GM12891 (cell line): ENCODE measurements at places on chromosomes 6 and 20.

DNA sequence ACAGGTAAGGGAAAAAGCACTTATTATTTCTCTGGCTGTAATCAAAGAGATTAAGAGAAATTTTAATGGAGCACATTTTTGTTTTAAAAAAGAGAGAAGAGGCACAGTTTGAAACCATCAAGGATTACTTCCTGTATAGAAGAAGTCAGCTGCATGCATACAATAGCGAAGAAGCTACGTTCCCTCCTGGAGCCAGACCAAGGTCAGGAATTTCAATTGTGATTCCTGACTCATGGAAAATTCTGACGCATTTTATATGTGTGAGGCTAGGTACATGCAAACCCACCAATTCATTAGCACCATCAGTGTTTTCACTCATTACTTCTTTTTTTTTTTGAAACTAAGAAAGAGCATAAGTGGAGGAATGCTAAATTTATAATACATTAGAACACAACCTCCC, 232.7 kb upstream of the SGK1 start:
- DNase-seq, result no peak

GRCh38 chr20:59165396-59165795, 1.8 kb downstream of the ZNF831 start:
- DNase-seq, result no peak

DNA sequence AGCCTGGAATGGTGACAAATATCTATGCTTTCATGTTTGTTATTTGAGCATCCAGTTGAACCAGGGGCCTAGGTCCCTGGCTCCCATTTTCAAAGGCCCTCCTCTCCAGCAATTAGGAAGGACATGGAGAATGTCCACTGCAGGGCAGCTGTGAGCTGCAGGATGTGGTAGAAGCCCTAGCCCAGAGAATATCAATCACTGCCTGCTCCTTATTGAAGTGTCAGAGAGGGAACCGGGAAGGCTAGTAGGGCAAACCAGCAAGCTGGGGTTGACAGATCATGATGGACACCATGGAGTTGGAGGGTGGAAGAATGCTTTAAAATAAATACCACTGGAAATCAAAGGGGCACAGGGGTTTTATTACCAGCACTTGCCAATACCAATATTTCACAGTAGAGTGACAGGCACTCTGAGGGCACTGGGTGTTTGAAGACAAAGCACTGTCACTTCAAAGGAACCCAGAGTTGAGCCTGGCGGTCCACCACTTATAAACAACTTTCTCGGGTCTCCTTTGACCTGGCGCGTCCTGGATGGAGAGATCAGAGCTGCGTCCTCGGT, 47.7 kb downstream of the ZNF831 start:
- DNase-seq, result no peak

DNA sequence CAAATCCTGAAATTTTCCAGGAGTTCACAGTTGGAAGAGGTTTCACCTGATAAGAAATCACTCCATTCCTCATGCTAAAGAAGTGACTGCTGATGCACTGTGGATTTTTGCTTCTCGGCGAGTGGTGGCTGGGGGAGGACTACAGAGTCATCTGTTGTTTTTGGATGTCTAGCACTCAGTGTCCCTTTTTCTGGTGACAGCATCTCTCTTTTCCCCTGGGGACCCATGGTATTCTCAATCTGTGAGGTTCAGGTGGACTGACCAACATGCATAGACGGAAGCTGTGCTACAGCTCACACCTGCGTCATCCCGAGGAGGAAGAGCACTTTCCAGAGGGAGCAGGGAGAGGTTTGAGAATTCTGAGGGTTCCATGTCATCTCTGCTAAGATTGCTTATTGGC, 42.7 kb upstream of the ZNF831 start:
- no peak for DNase-seq

- no peak for DNase-seq
Observed at GRCh38 chr6:32439602-32440214, at the start of gene HLA-DRA. Gene HLA-DRA, plus strand, starts transcription at chr6:32439887. Its CDS starts 64 bp downstream, at chr6:32439951.

DNA sequence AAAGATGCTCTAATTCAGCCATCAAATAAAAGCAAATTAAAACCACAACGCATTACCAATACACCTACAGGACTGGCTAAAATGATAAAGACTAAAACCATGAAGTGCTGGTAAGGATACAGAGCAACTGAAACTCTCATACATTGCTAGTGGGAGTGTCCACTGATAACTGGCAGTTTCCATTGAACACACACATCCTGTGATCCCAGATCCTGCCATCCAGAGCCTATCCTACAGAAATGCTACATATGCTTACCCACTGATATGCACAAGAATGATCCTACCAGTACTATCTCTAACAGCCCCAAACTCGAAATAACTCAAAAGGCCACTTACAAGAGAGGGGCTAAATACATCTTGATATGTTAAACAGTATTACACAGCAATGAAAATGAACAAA, 81.0 kb downstream of the FYN start:
- DNase-seq, result no peak

DNA sequence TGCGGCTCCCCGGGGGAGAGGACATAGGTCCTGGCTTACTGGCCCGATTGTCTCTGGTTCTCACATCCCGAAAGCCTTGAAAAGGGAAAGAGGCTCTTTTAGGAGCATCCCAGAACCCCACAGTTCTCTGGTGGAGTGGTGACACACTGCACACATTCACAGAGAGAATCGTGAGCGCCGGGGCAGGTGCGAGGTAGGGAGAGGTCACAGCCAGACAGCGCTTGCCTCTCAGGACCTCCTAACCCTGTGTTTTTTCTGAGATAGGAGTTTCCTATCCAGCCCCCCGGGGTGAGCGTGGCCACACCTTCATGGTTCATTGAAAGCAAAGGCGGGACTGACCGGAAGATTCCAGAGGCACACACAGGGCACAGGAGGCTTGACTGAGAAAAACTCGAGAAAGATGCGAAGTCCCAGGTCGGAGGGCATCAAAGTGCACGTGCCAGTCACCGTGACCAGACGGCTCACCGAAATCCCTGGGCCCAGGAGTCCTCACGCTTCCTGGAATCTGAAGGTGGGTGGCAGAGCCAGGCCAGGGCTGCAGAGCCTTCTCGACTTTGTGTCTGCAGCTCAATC, 46.5 kb upstream of the FRMD1 start:
- DNase-seq, result no peak

DNA sequence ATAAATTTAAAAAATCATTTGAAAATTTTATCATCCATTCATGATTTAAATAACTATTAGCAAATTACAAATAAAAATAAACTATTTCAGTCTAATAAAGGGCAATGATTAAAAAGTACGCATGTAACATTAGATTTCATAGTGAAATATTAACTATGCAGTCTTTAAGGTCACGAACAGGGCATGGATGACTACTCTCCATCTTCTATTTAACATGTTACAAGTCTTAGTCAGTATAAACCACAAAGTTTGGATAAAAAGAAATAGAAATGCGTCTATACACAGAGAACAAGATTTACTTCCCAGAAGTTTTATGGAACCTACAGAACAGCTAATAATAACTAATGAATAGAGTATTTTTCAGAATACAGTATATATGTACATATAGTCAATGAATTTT, 1016.0 kb downstream of the EYS start:
- DNase-seq, result no peak

GRCh38 chr6:88856566-88856965, 106.9 kb downstream of the RNGTT start:
- no peak for DNase-seq

- no peak for DNase-seq
Observed at GRCh38 chr20:3935295-3935955, 46.2 kb downstream of the PANK2 start.

- no peak for DNase-seq
Observed at GRCh38 chr20:44422083-44422482, 53.6 kb upstream of the TTPAL start.

- DNase-seq, result peak; percentile 80
Observed at GRCh38 chr20:63626424-63627128, at the start of gene GMEB2. Gene GMEB2, minus strand, starts transcription at chr20:63627101. Its CDS starts 7,704 bp downstream, at chr20:63619397.

GRCh38 chr6:168132531-168133167, 53.6 kb upstream of the FRMD1 start:
- DNase-seq, result no peak

DNA sequence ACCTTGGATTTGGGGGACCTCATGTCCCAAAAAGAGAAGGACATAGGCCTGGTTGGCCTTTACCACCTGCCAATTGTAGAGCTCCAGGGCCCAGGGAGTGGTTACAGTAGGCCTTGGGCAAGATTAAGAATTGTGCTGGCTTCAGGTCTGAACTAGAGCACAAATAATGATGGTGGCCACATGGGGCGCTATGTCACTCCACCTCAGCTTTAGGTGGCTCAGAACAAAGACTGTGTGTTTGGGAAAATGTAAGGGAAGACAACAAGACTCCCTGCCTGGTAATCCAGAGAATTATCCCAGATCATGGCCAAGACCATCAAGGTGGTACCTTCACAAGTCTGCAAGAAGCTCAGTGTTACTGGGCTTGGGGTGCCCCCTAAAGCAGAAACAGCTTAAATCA, 224.9 kb upstream of the OPRM1 start:
- no peak for DNase-seq

DNA sequence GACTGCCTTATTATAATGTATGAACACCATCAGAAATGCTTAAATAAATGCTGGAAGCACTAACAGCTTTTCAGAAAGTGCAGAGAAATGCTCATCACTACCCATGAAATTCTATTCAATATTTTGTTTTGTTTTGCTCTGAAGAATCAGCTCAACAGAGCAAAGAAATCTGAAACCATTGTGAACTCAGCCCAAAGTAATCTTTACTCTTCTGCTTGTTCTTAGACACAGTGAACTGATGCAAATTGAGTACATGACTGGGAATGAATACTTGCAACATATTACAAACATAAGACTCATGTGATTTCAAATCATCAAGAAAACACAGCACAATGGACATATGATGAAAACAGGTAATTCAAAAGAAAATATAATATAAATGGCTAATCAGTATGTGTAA, 404.6 kb upstream of the OPRM1 start:
- no peak for DNase-seq

DNA sequence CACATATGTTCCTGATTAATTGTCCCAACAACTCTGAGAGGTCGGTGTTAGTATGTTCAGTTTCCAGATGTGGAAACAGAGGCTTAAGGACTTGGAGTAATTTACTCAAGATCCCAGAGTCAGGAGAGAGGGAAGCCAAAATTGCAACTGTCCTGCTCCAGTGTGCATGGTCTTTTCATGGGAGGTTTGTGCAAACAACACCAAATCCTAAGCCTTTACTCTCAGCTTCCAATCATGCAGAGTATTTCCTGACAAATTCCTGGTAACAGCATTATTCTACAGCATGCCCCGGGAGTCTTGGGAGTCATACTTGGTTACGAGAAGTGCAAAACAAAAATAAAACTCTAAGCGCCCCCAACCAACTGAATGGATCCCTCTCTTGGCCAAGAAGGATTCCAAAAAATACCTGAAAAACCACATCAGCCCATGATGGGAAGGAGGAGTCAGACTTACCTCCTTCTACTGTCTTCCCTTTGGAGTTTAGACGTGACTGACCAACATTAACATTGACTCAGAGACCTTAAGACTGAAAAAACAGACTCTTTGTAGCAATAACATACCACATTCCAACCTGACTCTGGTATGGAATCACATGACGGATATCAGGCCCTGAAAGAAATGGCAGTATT, 30.8 kb upstream of the PPP1R3G start:
- DNase-seq, result no peak

DNA sequence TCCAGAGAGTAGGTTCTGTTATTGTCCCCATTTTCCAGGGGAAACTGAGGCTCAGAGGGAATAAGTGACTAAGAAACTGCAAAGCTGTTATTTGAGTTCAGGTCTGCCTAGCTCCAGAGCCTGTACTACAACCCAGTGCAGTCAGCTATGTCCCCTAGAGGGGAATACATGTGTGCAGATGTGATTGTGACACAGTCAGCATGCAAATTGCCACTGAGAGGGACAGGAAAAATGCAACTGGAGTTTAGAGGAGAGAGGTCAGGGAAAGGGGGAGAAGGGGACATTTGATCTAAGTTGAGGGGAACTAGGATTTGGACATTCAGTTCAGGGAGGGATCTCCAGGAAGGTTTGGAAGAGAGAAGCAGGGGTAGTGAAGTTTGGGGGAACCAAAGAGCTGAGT, 38.6 kb upstream of the EPB41L1 start:
- no peak for DNase-seq

GRCh38 chr6:117338567-117338966, 73.2 kb downstream of the VGLL2 start:
- DNase-seq, result no peak

- no peak for DNase-seq
Observed at GRCh38 chr6:156910011-156910334, 132.8 kb downstream of the ARID1B start.

- no peak for DNase-seq
Observed at GRCh38 chr6:21045135-21045700, 511.0 kb downstream of the CDKAL1 start.

DNA sequence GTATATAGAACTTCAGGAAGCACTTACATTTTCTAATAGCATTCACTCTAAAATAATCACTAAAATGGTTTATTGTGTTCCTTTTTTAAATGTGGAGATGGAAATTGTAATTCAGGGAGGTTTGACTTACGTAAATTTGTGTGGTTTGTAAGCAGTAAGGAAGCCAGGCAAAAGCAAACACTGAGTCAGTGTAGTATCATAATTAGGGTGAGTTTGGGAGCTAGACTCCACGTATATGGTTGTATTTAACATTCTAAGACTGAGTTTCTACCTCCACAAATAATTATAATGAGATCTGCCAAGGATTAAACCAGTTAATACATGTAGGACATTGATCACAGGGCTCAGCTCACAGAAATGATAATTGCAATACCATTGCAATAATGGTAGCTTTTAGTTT, 425.5 kb downstream of the CBLN4 start:
- no peak for DNase-seq

GRCh38 chr20:61875221-61875885, 190.3 kb downstream of the TAF4 start:
- no peak for DNase-seq

DNA sequence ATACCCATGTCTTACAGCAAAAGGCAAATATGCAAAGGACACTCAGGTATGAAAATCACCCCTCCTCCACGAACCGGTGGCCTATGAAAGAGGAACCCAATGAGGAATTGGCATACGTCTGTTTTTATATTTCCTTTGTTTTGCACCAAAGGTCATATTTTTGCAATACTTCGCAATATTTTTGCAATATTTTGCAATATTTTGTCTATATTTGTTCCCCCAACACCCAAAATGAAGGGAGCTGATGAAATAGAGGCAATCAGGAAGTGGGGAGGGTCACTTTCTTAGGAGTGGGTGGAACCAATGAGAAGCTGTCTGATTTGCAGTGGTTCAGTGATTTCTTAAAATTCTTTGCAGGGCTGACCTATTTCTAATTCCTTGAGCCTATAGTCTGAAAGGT, 296.8 kb upstream of the TSHZ2 start:
- DNase-seq, result no peak

GRCh38 chr6:44480097-44480541, 92.6 kb downstream of the CDC5L start:
- no peak for DNase-seq

DNA sequence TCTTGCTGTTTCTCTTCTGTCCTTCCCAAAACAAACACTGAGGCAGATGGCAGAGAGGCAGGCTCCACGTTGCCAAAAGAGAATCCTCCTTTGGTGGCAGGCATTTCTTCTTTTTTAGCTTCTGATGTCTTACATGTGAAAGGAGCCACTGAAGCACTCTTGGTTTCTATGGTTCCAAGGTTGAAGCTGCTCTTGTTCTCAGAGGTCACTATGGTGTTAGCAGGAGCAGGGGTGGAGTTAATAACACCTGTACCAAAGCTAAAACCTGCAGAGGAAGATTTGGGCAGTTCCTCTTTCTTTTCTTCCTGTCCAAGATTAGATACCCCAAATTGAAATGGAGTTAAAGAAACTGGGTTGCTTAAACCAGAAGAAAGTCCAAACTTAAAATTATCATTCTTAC, 28.8 kb downstream of the FAM8A1 start:
- no peak for DNase-seq
